ENCODE measurements at places on chromosomes 6 and 20. TPM values are rescaled to one million over a fixed set of nuclear protein-coding genes. Genes with fewer than 3 reads are reported as not detected.

DNA sequence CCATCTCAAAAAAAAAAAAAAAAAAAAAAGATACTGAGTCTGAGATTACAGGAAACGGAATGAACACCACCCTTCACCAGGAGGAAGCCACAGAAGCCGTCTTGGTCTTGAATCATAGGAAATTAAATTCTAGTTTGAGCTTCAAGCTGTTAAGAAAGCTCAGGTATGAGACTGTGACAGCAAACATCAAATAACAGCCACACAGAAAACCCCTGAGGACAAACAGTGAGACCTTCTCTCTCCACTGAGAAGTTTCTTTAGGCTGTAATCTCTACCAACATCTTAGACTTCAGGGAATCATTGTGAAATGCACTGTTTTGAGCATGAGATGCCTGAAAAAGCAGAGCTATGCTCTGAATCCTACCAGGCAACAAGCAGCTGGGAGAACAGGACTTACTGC is 30.8 kb downstream of the PDE10A start:
- DNase-seq: no peak

- no peak for DNase-seq
Measured at GRCh38 chr6:158743033-158743651, 76.0 kb downstream of the EZR start.

SUMO4 gene
- 0.23 TPM for polyA plus RNA-seq

ITPA gene
- 26.6 TPM for polyA plus RNA-seq

DNA sequence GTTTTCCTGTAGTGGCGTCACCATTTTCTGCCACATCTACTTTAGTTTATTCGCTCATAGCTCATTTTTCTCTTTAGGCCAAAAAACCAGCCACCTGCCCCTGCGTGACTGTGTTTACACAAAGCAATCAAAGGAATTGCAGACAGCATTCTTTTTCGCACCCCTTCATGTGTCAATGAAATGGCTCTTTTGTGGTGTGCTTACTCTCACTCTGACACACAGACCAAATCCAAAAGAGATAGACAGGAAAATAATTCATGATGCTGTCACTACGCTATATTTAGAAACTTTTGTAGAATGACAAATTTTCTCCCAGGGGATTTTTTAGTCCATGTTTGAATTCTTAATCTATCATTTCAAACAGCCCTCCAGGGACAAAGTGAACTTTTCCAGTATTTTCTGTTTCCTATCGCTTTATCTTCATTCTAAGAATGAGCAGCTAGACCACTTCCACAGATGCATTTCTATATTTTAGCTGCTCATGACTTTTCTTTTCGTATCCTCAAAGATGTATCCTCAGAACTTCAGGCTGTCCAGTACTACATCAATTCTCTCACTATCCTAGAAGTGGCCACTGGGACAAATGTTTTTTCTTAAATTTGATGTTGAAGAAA is 37.9 kb upstream of the KHDRBS2 start:
- no peak for DNase-seq

GRCh38 chr6:43021270-43022047 is at the start of gene RRP36:
Gene RRP36 (plus strand): TSS chr6:43021623. CDS start chr6:43021655, 32 bp downstream.
- no peak for DNase-seq

- DNase-seq: no peak
Measured at GRCh38 chr6:170159022-170159965, 131.6 kb downstream of the DLL1 start.

LHFPL5 gene
- polyA plus RNA-seq: not detected

KCNK5 gene
- not detected for polyA plus RNA-seq

SIRPB2 gene
- not detected for polyA plus RNA-seq

DNA sequence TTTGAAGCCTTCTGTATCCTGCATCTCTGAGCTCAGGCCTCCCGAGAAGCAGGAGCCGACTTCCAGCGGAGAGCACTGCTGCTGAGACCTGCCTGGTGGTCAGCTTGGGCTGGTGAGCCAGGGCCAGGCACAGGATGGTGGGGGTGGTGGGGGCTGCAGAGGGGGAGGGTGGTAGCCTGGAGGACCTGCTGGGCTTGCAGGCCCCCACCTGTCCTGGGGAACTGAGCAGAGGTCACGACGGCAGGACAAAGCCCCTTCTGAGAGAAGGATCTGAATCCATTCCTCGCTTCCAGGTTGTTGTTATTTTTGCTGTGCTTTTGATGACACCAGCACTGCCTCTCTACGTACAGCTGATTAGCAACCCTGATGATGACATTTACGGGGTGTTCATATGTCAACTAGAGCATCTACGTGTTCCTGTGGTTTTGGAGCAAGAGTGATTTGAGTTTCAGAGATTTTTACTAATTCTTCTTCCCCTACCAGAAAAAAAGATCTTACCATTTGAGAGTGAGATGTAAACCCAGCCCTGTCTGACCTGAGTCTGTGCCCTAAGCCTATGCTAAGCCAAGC is 35.7 kb upstream of the CD93 start:
- no peak for DNase-seq

DEFB132 gene
- polyA plus RNA-seq: not detected

- no peak for DNase-seq
Measured at GRCh38 chr6:131061041-131061750, 1.8 kb downstream of the EPB41L2 start.

DNA sequence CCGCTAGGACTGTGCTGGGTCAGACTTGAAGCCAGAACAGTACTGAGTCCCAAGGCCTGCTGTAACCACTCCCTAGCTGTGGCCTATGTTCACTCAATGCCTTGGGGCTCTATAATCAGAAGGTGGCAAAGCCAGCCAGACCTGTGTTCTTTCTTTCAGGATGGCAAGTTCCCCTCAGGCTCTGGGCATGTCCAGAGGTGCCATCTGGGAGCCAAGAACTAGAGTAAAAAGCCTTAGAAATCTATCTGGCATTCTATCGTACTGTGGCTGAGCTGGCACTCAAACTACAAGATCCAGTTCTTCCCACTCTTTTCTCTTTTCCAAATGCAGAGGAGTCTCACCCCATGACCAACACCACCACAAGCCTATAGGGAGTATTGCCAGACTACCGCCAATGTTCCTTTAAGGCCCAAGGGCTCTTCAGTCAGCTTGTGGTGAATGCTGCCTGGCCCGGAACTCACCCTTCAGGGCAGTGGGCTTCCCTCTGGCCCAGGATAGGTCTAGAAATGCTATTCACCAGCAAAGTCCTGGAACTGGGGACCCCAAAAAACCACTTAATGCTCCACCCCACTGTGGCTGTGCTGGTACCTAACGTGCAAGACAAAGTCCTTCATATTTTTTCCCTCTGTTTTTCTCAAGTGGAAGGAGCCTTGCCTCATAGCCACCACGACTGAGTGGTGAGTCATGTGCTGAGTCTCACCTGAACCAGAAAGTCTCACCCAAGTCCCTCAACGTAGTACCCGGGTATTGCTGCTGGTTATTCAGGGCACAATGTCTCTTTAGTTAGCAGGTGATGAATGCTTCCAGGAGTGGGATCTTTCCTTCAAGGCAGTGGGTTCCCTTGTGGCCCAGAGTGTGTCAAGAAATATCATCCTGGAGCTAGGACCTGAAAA is 8.6 kb upstream of the SIRPB2 start:
- DNase-seq: no peak

All from BJ (cell line).